ENCODE measurements at places on chromosomes 1 and 21.

GRCh38 chr1:150484861-150485260, 2.4 kb upstream of the TARS2 start:
- DNase-seq: peak; percentile 39

DNA sequence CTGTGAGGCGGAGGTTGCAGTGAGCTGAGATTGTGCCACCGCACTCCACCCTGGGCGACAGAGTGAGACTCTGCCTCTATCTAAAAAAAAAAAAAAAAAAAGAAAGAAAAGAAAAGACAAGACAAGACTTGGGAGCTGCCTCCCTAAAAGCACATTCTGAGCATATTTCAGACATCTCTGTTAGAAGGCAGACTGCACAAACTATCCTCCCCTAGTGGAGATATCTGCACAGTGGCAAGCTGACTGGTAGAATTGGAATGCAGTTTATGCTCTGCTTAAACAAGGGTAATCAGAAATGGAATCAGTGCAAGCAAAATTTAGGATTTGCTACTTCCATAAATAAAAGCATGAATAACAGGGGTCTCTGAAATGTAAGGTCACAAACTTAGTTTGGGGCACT, 31.8 kb downstream of the GNG4 start:
- DNase-seq: peak; percentile 72

GRCh38 chr1:4778056-4778455, 123.6 kb downstream of the AJAP1 start:
- DNase-seq: no peak

GRCh38 chr1:177546346-177546745, 375.6 kb downstream of the BRINP2 start:
- peak; percentile 63 for DNase-seq

DNA sequence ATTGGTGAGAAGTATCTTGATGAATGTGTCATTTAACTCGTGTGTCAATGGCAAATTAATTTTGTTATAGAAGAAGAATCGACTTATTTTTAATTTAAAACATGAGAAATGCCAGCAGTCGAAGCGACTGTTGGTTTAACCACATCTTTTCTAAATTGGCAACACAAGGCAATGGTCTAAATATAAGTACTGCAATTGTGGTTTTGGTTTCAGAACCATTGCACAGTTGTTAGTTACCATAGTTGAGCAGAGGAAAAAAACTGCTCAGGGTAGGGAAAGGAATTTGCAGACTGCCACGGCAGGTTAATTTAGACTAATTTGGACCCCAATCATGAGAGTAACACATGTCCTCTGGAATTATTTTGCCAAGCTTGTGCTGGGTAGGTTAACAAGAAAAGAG, 185.6 kb upstream of the RUNX1 start:
- DNase-seq: peak; percentile 26

- no peak for DNase-seq
These were observed 4.5 kb downstream of the DHCR24 start for GRCh38 chr1:54882519-54882918.

DNA sequence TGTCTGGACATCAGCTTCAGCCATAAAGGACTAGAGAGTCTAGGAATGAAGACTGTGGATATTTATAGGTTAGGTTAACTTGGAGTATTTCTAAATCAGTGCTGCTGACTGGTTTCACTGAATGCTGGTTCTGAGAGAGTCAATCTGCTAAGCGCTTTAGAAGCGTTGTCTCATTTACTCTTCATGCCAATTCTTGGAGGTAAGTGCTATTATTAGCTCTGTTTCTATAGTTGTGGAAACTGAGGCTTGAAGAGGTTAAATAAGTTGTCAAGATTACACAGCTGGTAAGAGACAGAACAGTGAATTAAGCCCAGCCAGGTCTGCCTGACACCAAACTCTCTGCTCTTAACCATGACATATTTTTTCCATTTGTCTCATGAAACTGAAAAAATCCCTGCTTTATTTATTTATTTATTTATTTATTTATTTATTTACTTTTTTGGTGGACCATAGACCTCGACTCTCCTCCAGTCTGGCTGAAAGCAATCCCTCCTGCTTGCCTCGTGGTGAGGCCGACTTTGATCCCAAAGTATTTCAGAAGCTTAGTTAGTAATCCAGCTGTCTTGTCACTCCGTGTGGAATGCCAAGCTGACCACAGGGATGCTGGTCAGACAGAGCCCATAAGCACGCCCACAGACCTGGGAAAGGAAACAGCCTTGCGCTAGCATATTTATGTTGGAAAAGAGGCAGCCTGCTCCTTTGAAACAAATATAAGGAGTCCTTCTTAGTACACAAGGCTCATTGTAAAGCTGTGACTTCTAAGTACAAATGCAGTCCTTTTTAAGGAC, 16.9 kb downstream of the NTMT2 start:
- DNase-seq: peak; percentile 91

- DNase-seq: peak; percentile 53
These were observed 2.5 kb upstream of the PADI6 start for GRCh38 chr1:17369466-17369865.

DNA sequence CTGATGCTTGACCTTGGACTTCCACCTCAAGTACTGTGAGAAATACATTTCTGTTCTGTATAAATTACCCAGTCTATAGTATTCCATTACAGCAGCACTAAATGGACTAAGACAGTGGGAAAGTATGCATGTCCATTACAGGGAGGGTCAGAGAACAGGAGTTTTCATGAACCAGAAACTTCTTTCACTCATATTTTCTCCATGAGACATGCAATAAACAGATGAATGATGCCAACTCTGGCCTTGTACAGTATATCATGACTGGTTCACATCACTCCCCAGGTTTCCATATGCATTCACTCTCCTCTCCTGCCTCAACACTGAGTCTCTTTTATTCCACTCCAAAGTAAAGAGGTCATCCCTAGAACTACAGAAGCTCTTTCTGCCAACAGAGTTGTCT, 4.5 kb upstream of the IFI16 start:
- DNase-seq: peak; percentile 26

GRCh38 chr1:47444562-47445465, 7.0 kb downstream of the FOXD2 start:
- DNase-seq: peak; percentile 48

DNA sequence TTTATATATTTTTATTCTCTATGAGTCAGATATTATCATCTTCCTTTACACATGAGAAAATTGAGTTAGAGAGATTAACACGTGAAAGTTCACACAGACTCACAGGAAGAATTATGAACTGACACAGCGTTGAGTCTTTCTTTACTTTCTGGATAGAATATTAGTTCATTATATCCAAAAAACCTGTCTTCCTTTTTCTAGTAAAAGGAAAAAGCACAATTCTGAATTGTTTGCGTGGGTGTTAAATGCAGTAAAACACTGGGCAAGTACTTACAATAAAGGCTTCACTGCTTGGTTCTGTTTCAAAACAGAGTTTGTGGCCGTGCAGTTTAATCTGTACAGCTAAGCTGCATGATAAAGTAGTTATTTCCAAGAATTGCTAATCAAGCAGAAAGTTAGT, 10.8 kb downstream of the MAGI3 start:
- DNase-seq: no peak

- peak; percentile 59 for DNase-seq
These were observed 10.4 kb downstream of the KYAT3 start for GRCh38 chr1:88982055-88982454.

- peak; percentile 74 for DNase-seq
These were observed 65.9 kb downstream of the NDUFS5 start for GRCh38 chr1:39091845-39092645.

DNA sequence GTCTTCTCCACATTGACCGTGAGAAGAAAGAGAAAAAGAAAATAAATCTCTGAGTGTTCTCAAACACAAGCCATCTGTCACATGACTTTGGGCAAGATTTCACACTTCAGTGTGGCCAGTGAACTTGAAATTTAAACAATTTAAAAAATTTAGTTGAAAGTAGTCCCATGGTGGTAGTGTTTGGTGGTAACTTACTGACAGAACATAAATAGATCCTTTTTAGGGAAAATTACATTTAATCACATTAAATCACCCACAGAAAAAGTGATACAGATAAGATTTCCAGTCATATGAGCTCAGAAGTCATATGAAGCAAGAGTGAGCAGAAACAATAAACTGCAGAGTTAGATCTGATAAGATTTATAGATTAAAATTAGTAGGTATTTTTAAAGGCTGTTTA, 31.9 kb upstream of the SGIP1 start:
- DNase-seq: no peak

- DNase-seq: peak; percentile 69
These were observed 37.2 kb downstream of the WNT4 start for GRCh38 chr1:22105611-22106207.

Measured in iris pigment epithelial cell (primary cell).